Endothelial cell (in vitro differentiated cells): ENCODE measurements at places on chromosomes 6 and 20. TPM values are rescaled to one million over a fixed set of nuclear protein-coding genes. Genes with fewer than 3 reads are reported as not detected.

DNA sequence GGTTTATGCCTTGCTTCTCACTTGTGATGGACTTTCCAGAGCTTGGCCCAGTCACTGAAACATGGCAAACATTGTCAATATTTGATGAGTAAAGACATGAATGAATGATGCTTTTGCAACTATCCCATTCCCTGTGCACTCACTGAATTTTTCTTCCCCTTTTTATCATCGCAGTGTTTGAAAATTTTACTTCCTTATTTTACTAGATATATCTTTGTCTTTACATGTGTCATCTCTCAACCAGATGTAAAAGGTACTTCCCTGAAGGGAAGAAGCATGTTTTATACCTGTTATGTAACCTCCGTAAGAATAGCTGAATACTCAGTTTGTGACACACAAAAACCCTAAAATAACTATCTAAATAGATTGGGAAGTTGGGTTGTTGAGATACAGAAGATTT is 544.7 kb upstream of the FLRT3 start:
- H3K27ac ChIP-seq, result no peak overlapping the region
- H3K36me3 ChIP-seq, result no peaks in the 10 kb centered on the region

GRCh38 chr6:146915671-146916127 is 288.5 kb upstream of the STXBP5 start:
- H3K27me3 ChIP-seq, result no peaks in the 10 kb centered on the region
- H3K4me3 ChIP-seq, result no peak overlapping the region
- H3K36me3 ChIP-seq, result no peaks in the 10 kb centered on the region

The C6orf62 gene
- 88.8 TPM for total RNA-seq

The SMLR1 gene
- not detected for total RNA-seq

GRCh38 chr6:42226161-42226611 is 8.5 kb upstream of the MRPS10 start:
- DNase-seq, result no peak
- H3K27me3 ChIP-seq, result no peaks in the 10 kb centered on the region
- H3K4me1 ChIP-seq, result peaks cover 13% of the 10 kb centered on the region
- H3K36me3 ChIP-seq, result peaks cover 10% of the 10 kb centered on the region

GRCh38 chr6:155687645-155688044 is 232.0 kb upstream of the NOX3 start:
- no peaks in the 10 kb centered on the region for H3K36me3 ChIP-seq
- H3K4me3 ChIP-seq, result no peak overlapping the region
- no peak for DNase-seq
- no peaks in the 10 kb centered on the region for H3K4me1 ChIP-seq

The ISM1 gene
- 23.8 TPM for total RNA-seq

DNA sequence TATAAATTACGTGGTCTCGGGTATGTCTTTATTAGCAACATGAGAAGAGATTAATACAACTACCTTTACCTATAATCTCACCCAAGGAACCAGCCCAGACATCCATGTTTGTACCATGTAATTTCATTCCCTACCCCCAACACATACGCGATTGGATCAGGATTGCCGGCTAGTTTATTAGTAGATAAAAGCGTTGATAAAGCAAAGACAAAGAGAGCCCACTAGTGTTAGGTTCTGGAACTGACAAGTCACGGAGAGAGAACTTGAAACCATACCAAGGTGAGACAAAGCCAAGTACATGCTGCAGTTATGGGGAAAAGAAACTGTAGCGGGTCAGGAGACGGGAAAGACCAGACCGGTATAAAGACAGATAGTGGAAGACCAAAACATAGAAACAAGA is 37.4 kb upstream of the FAM135A start:
- H3K27ac ChIP-seq, result no peak overlapping the region
- no peaks in the 10 kb centered on the region for H3K27me3 ChIP-seq
- H3K4me3 ChIP-seq, result no peak overlapping the region
- DNase-seq, result no peak
- H3K36me3 ChIP-seq, result no peaks in the 10 kb centered on the region

- no peak overlapping the region for H3K4me3 ChIP-seq
- peaks cover 6% of the 10 kb centered on the region for H3K36me3 ChIP-seq
- H3K4me1 ChIP-seq, result no peaks in the 10 kb centered on the region
- no peak overlapping the region for H3K27ac ChIP-seq
- H3K27me3 ChIP-seq, result no peaks in the 10 kb centered on the region
Observed at GRCh38 chr6:155472886-155473285, 17.2 kb upstream of the NOX3 start.

GRCh38 chr20:25246182-25246999 is 1.5 kb upstream of the PYGB start:
- H3K4me1 ChIP-seq, result peaks cover 16% of the 10 kb centered on the region
- H3K27me3 ChIP-seq, result peaks cover 15% of the 10 kb centered on the region
- H3K36me3 ChIP-seq, result peaks cover 9% of the 10 kb centered on the region
- peak overlapping the region; percentile 86 for H3K4me3 ChIP-seq

- no peak for DNase-seq
- H3K36me3 ChIP-seq, result no peaks in the 10 kb centered on the region
- no peak overlapping the region for H3K4me3 ChIP-seq
- no peaks in the 10 kb centered on the region for H3K27me3 ChIP-seq
Observed at GRCh38 chr6:39956936-39957335, 22.7 kb upstream of the MOCS1 start.

DNA sequence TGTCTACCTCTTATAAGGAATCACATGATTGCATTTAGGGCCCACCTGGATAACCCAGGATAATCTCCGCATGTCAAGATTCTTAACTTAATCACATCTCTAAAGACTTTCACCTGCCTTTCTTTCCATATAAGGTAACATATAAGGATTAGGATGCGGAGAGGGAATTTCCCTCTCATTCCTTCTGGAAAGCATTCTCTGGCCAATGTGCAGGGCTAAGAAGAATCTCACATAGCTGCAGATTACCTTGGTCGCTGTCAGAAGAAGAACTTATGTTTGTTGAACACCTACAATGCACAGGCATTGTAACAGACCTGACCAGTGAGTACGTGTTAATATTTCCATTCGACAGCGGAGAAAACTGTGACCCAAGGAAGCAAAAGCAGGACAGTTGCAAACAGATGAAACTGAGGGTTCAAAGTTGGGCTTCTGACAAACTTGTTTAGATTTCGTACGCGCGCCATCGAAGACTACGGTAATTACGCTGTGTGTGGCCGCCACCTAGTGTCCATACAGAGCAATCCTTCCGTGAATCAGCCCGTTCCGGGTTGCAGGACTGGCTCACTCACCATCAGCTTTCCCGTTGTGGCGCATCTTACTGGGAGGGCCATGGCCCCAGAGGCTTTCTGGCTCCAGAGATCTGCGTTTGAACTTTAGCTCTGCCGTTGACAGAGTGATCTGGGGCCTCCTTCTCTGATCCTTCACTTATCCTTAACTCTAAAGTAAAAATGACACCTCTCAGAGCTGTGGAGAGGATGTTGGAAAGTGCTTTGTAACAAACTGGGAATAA is 9.5 kb downstream of the C20orf202 start:
- DNase-seq, result peak; percentile 68
- no peaks in the 10 kb centered on the region for H3K27me3 ChIP-seq
- no peak overlapping the region for H3K27ac ChIP-seq
- no peaks in the 10 kb centered on the region for H3K36me3 ChIP-seq
- peaks cover 17% of the 10 kb centered on the region for H3K4me1 ChIP-seq

DNA sequence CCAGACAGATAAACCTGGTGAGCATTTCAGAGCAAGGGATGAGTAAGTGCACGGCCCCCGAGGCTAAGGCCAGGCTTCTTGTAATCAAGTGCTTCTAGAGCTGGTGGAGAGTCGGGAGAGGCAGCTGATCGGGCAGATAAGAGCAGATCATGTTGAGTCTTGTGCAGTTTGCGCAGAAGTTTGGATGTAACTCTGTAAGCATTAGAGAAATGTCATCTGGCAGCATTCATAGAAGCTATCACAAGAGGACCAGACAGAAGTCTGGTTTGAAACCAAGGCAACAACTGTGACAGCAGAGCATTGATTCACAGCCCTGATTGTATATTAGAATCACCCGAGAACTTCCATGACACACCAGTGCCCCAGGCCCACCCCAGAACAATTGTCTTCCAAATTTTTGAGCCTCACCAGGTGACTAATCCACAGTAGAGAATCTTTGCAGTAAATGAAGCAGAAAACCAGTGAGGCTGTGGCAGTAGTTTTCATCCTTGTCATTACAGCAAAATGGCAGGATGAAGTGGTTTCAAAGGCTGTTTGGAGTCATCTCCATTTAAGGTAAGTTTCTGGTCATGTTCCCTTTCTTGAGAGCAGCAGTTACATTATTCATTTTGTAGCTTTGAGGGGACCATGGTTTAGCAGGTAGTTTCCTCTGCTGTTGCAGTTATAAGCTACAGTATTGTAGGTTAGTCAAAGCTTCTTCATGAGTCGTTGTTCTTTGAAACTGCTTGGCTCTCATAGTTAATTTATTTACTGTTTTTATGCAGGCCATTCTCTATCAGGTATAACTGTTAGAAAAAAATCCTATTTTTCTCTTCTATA is 84.1 kb downstream of the RNF217 start:
- H3K27ac ChIP-seq, result no peak overlapping the region
- H3K4me1 ChIP-seq, result peaks cover 4% of the 10 kb centered on the region
- H3K27me3 ChIP-seq, result no peaks in the 10 kb centered on the region
- H3K4me3 ChIP-seq, result no peak overlapping the region
- H3K36me3 ChIP-seq, result peaks cover 12% of the 10 kb centered on the region
- DNase-seq, result no peak

- peaks cover 4% of the 10 kb centered on the region for H3K36me3 ChIP-seq
- H3K4me1 ChIP-seq, result no peaks in the 10 kb centered on the region
- no peak overlapping the region for H3K4me3 ChIP-seq
- no peaks in the 10 kb centered on the region for H3K27me3 ChIP-seq
- H3K27ac ChIP-seq, result no peak overlapping the region
- no peak for DNase-seq
Observed at GRCh38 chr6:82492134-82492533, 128.5 kb downstream of the TPBG start.

DNA sequence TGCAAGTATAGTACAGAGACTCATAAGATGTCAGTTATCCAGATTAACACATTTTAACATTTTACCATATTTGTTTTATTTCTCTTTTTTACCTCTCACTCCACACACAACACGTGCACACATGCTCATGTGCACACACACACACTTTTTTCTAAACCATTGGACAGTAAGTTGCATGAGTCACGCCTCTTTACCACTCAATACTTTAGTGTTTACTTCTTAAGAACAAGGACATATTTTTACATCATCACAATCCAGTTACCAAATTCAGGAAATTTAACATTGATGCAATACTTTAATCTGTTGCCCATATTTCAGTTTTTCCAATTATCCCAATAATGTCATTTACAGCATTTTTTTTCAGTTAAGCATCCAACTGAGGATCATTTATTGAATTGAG is 109.0 kb downstream of the RIN2 start:
- no peak for DNase-seq
- peaks cover 24% of the 10 kb centered on the region for H3K36me3 ChIP-seq
- no peak overlapping the region for H3K27ac ChIP-seq
- H3K4me3 ChIP-seq, result no peak overlapping the region

- no peaks in the 10 kb centered on the region for H3K27me3 ChIP-seq
- H3K36me3 ChIP-seq, result no peaks in the 10 kb centered on the region
- no peak for DNase-seq
- H3K27ac ChIP-seq, result no peak overlapping the region
- H3K4me1 ChIP-seq, result no peaks in the 10 kb centered on the region
- H3K4me3 ChIP-seq, result no peak overlapping the region
Observed at GRCh38 chr6:161644521-161644920, 370.7 kb upstream of the AGPAT4 start.

- H3K27ac ChIP-seq, result peak overlapping the region; percentile 61
- DNase-seq, result peak; percentile 44
- peak overlapping the region; percentile 72 for H3K4me3 ChIP-seq
- peaks cover 2% of the 10 kb centered on the region for H3K27me3 ChIP-seq
- peaks cover 25% of the 10 kb centered on the region for H3K4me1 ChIP-seq
- H3K36me3 ChIP-seq, result peaks cover 30% of the 10 kb centered on the region
Observed at GRCh38 chr6:30670760-30671527, 1.9 kb downstream of the DHX16 start.

GRCh38 chr20:61321481-61321880 is 69.4 kb downstream of the CDH4 start:
- H3K27ac ChIP-seq, result no peak overlapping the region
- peaks cover 3% of the 10 kb centered on the region for H3K27me3 ChIP-seq
- H3K36me3 ChIP-seq, result no peaks in the 10 kb centered on the region
- no peak for DNase-seq
- H3K4me1 ChIP-seq, result no peaks in the 10 kb centered on the region

- H3K4me3 ChIP-seq, result no peak overlapping the region
- H3K36me3 ChIP-seq, result no peaks in the 10 kb centered on the region
- no peaks in the 10 kb centered on the region for H3K4me1 ChIP-seq
- DNase-seq, result no peak
Observed at GRCh38 chr20:4280731-4281130, 265.4 kb upstream of the RNF24 start.

The LY6G5B gene
- total RNA-seq, result 16.3 TPM

DNA sequence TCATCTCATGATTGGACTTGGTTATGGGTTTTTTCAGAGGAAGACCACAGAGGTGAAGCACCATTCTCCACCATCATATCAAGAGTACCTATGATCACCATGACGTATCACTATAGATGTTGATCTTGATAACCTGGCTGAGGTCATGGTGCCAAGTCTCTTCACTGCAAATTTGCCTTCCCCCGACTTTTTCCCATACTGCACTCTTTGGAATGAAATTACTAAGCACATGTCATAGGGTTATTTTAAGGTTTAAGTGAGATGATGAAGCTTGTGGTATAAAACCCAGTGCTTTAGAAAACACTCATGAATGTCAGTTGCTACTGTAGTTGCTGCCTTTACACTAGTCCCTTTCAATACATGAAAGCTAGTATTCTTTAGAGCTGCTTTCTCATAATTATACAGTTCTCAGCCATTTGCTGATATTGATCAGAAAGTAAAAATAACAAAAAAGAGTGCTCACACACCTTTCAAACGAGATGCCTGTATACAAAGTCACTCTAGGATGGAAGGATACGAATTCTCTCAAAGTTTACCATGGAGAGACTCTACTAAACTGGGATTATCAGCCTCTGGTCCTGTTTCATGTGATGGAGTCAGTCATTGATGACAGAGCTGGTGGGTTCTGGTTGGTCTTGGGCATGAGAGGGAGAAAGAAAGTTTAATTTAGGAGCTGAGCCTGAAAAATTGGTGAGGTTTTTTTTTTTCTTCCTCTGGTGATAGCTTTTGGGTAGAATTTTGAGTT is 228.1 kb downstream of the PRL start:
- no peak for DNase-seq
- no peaks in the 10 kb centered on the region for H3K36me3 ChIP-seq
- no peak overlapping the region for H3K4me3 ChIP-seq

The DEFB124 gene
- not detected for total RNA-seq

- peaks cover 85% of the 10 kb centered on the region for H3K4me1 ChIP-seq
- peaks cover 43% of the 10 kb centered on the region for H3K36me3 ChIP-seq
- H3K27me3 ChIP-seq, result peaks cover 17% of the 10 kb centered on the region
- DNase-seq, result no peak
Observed at GRCh38 chr6:143963158-143963919, 44.7 kb downstream of the PLAGL1 start.
